ENCODE measurements at places on chromosomes 13 and 19.

DNA sequence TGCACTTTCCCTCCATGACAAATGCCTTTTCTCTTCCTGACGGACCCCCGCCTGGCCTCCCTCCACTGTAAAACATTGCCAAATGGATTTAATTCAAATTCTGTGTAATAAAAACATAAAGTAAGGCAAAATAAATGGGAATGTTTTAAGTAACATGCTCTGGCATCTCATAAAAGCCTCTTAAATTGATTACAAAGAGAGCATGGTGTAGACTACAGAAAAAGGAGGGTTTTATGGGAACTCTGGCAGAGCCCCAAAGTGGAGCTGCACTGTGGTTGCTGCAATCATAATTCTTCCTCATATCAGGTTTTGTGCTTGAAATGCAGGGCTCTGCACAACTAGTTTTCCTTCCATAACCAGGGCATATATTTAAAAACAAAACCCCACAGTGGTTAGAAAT lies 44.3 kb upstream of the SIAH3 start:
- DNase-seq, result no peak

DNA sequence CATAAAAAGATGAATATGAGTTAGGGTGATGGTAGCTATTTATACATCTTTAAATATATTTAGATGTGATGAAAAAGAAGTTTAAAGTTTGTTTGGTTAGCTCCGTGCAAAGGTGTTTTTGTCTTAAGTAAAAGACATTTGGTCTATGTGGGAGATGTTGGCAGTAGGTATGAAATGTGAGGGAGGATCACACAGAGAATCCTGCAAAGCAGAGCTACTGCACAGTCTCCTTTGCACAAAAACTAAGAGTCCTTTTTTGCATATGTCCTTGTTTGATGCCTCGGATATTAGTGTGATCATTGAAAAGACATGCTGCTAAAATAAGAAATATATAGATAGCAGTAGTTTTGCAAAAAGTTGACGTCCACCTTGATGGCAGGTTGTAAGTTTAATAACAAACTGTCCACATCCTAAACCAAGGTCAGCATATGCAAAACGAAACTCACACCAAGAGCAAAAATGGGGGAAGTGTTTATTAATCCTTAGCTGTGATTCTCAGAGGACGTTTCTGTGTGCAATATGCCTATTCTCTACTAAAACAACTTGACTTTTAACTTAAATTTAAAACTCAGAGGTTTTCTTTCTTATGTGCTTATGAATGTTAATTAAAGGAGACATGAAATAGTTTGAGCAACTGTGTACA lies 870.1 kb downstream of the PCDH9 start:
- no peak for DNase-seq

- no peak for DNase-seq
Measured at GRCh38 chr19:13071444-13072187, 31.0 kb downstream of the LYL1 start.

DNA sequence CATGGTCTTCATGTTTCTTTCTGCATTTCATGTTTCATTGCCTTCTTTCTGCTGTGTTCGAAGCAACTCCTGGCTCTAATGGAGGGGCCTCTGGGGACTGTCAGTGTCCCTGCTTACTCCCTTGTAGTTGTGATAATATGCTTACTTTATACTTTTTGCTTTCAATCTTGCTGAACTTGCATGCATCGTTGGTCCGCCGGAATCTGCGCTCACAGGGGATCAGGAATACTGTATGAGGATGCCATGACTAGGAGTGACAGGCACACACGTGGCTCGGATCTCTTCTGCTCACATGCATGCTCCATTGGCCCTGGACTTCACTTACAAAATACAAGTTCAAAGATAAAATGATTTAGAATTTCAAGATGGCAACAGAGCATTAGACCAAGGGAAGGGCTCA lies 108.8 kb downstream of the SIPA1L3 start:
- no peak for DNase-seq

- DNase-seq, result no peak
Measured at GRCh38 chr13:82720986-82721385, 1161.3 kb downstream of the SLITRK1 start.

GRCh38 chr13:53241891-53242348 lies 213.3 kb downstream of the OLFM4 start:
- DNase-seq, result no peak

DNA sequence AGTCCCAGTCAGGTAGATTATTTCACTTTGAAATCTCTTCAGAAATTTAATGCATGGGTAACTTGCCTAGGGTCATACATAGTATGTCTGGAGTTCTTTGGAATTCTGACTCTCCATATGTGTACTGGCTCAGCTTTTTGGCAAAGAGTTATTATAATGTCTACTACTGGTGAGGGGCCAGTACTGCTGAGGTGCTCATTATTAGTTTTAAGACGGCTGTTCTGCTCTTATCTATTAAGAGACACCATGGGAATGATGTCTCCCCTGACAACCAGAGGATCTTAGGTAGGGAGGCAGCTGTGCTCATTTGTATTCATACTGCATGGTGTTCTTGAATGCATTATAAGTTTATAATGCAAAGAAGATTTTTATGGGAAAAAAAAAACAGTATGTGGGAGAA lies 184.1 kb downstream of the RGCC start:
- DNase-seq, result no peak

DNA sequence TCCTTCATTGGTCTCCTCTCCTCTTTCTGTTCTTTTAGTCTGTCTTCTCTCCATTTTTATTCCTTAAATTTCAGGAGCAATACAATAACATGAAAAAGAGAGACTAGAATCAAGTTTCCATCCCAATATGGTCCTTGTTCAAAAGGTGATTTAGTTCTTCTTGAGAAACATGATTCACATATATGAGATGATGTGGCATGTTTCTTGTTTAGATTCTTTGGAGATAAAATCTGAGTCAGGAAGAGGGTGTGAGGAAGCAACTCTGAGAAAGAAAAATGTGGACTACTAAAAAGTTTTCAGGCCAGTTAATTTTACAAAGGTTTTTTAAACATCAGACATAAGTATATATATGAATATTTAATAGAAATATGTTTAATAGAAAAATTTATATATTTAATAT lies 231.4 kb downstream of the OXGR1 start:
- DNase-seq, result no peak

- no peak for DNase-seq
Measured at GRCh38 chr13:42603571-42603970, 29.6 kb downstream of the TNFSF11 start.

- DNase-seq, result no peak
Measured at GRCh38 chr13:110501188-110501587, 60.3 kb downstream of the RAB20 start.

DNA sequence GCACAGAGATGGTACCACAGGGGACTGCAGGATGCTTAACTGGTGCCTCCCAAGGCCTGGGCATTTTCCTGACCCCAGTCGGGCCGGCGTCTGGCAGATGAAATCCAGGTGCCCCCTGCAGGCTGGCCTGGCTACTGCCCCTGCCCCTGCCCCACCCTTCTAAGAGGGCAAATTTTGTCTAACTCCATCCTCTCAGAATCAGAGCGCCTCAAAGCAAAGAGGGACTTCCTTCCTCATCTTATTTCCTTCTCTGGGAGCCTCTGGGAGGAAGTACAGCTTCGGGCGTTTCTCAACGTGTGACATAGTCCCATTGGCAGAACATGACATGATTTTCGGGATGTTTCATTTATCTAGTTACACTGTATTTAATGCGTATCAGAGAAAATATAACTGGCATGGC lies 2.7 kb downstream of the PRKACA start:
- peak; percentile 80 for DNase-seq

- DNase-seq, result no peak
Measured at GRCh38 chr13:29935309-29935981, 85.0 kb upstream of the UBL3 start.

DNA sequence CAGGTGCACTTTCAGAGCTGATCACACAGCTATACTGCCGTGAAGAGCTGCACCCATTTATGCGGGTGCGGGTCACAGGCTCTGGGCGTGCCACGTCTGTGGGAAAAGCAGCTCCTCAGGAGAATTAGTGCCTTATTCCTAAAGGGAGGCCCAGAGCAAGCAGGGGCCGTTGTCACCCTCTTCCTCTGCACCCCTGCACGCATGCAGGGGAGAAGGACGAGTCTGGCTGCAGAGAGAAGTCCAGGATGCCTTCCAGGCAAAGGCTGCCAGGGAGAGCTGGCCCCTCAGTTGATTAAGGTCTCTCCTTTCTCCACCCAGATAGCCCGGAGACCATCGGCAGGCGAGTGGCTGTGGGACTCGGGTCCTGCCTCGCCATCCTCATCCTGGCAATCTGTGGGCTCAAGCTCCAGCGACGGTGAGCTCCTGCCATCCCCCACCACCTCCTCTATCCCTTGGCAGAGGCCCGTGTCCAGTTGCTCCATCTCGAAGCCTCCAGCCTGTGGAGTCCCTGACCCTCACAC lies 3.1 kb upstream of the FFAR1 start:
- DNase-seq, result peak; percentile 46

- no peak for DNase-seq
Measured at GRCh38 chr13:66879988-66880387, 350.1 kb downstream of the PCDH9 start.

DNA sequence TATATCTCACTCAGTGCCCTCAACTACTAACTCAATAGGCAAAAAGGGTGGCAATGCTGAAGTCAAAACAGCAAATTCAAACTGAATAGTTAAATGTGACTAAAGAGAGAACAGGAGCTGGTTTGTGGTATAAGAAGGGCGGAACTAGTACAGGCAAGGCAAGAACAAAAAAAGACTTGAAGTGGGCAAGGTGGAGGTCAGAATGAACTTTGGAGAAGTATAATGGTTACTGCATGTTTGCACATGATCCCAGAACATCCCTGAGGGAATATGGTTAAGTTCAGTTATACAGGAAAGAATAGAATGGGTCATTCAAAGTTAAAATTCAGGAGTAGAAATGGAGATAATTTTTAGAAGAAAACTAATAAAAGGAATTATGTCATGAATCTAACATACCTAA lies 85.5 kb downstream of the DIAPH3 start:
- DNase-seq, result no peak

- no peak for DNase-seq
Measured at GRCh38 chr13:33519561-33520467, 234.3 kb upstream of the STARD13 start.

DNA sequence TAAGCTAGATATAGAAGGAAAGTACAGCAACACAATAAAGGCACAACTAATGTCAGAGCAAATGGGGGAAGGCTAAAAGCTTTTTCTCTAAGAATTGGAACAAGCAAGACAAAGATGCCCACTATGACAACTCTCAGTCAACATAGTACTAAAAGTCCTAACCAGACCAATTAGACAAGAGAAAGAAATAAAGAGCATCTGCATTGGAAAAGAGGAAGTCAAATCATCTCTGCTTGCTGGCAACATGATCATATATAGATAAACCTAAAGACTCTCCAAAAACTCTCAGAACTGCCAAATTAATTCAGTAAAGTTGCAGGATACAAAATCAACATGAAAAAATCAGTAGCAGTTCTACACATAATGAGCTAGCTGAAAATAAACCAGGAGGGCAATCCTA lies 542.0 kb downstream of the DIAPH3 start:
- DNase-seq, result no peak

DNA sequence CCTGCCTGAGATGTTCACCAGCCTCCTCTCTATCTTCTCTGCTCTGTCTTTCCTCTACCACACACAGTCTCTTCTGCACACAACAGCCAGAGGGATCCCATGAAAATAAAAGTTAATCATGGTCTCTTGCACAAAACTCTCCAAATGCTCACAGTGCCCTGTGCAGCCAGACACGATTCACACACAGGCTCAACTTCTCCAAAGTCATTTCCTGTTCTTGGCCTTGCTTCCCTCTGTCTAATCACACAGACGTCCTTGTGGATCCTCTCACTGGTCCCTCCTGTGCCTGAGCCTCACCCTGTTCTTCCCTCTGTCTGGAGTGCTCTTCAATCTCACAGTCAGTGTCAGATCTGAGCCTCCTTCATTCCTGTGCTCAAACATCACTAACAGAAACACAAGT lies 7.8 kb downstream of the SIGLEC12 start:
- no peak for DNase-seq
